ENCODE measurements at places on chromosomes 5 and 9.
A peak's percentile ranks its signal among the peaks of the same experiment; 100 is the strongest.

GRCh38 chr5:95520206-95520605, 34.6 kb downstream of the SKIC3 start:
- H3K27me3 ChIP-seq, result no peaks in the 10 kb centered on the region
- H3K36me3 ChIP-seq, result peaks cover 64% of the 10 kb centered on the region
- no peak overlapping the region for H3K27ac ChIP-seq
- no peaks in the 10 kb centered on the region for H3K4me1 ChIP-seq
- DNase-seq, result no peak

GRCh38 chr5:58341476-58341875, 118.4 kb downstream of the PLK2 start:
- no peaks in the 10 kb centered on the region for H3K27me3 ChIP-seq
- H3K36me3 ChIP-seq, result no peaks in the 10 kb centered on the region
- no peak overlapping the region for H3K27ac ChIP-seq
- no peak overlapping the region for H3K4me3 ChIP-seq
- no peak for DNase-seq

DNA sequence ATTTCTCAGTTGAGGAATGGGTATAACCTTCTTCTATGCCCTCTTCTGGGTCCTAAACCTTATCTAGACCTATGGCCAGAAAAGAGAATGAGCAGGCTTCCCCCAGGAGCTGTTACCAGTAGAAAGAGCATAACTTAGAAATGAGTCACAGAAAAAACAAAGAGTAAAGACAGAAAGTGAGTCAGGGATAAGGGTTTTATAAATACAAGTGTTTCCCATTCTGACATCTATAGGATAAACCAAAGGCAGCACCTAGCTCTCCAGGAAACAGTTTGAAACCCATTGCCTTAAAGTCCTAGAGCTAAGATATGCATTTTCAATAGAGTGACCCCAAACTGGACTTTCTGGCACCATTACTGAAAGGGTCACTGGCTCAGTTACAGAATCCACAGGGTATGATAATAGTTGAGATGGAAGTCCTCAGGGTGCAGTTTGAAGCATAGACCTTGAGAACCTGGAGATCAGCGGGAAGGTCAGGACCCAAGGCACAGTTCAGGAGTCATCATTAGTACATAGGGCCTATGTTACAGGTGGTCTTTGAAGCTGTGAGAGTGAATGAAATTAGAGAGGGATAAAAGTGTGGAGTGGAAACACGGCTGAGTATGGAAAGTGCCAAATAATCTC, 42.7 kb upstream of the LIFR start:
- H3K4me3 ChIP-seq, result no peak overlapping the region
- DNase-seq, result no peak
- H3K4me1 ChIP-seq, result no peaks in the 10 kb centered on the region
- H3K27ac ChIP-seq, result no peak overlapping the region
- peaks cover 33% of the 10 kb centered on the region for H3K27me3 ChIP-seq

- H3K36me3 ChIP-seq, result no peaks in the 10 kb centered on the region
- no peaks in the 10 kb centered on the region for H3K4me1 ChIP-seq
- peaks cover 86% of the 10 kb centered on the region for H3K27me3 ChIP-seq
- H3K27ac ChIP-seq, result no peak overlapping the region
- no peak overlapping the region for H3K4me3 ChIP-seq
These were observed 76.0 kb upstream of the FSTL4 start for GRCh38 chr5:133688391-133688790.

GRCh38 chr5:79772651-79773050, 83.0 kb downstream of the CMYA5 start:
- no peaks in the 10 kb centered on the region for H3K4me1 ChIP-seq
- DNase-seq, result no peak
- H3K27ac ChIP-seq, result no peak overlapping the region
- no peak overlapping the region for H3K4me3 ChIP-seq

- H3K27ac ChIP-seq, result no peak overlapping the region
- no peak overlapping the region for H3K4me3 ChIP-seq
- DNase-seq, result no peak
- H3K27me3 ChIP-seq, result no peaks in the 10 kb centered on the region
These were observed 401.5 kb downstream of the EFNA5 start for GRCh38 chr5:107269256-107269655.

- no peak overlapping the region for H3K4me3 ChIP-seq
- H3K27ac ChIP-seq, result no peak overlapping the region
- H3K36me3 ChIP-seq, result no peaks in the 10 kb centered on the region
- no peak for DNase-seq
- no peaks in the 10 kb centered on the region for H3K4me1 ChIP-seq
- H3K27me3 ChIP-seq, result peaks cover 37% of the 10 kb centered on the region
These were observed 36.2 kb upstream of the PTCH1 start for GRCh38 chr9:95552814-95553546.

GRCh38 chr5:77663090-77663863, 24.8 kb upstream of the OTP start:
- no peak overlapping the region for H3K4me3 ChIP-seq
- no peaks in the 10 kb centered on the region for H3K4me1 ChIP-seq
- no peak overlapping the region for H3K27ac ChIP-seq

DNA sequence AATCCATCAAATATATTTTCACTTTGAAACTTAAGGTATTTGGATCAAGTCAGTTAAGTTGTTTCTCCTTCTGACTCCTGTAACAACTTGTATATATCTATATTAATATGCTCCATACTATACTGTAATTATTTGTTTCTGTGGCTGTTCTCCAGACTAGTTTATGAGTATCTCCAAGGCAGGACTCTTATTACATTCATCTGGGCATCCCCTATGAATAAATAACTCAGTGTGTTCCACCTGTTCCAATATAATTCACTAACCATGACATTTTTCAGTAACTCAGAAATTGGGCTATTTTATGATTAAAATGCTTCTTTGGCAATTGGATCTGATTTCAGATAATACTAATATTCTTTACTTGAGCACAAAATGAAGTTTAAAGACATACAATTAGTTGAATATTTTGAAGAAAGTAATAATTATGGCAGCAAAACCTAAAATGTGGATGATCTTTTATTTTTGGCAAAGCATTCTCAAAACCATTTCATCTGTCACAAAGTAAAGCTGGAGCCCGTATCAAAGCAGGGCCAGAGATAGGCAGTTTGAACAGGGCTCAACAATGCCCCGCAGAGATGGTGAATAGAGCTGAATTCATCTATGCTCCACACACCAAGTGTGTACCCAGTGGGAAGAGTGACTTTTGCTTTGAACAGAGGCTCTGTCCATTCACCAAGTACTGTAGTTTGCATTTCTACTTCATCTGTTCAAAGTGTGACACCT, 314.3 kb downstream of the PDE4D start:
- H3K4me3 ChIP-seq, result no peak overlapping the region
- DNase-seq, result no peak
- H3K36me3 ChIP-seq, result no peaks in the 10 kb centered on the region
- no peaks in the 10 kb centered on the region for H3K4me1 ChIP-seq
- no peak overlapping the region for H3K27ac ChIP-seq

DNA sequence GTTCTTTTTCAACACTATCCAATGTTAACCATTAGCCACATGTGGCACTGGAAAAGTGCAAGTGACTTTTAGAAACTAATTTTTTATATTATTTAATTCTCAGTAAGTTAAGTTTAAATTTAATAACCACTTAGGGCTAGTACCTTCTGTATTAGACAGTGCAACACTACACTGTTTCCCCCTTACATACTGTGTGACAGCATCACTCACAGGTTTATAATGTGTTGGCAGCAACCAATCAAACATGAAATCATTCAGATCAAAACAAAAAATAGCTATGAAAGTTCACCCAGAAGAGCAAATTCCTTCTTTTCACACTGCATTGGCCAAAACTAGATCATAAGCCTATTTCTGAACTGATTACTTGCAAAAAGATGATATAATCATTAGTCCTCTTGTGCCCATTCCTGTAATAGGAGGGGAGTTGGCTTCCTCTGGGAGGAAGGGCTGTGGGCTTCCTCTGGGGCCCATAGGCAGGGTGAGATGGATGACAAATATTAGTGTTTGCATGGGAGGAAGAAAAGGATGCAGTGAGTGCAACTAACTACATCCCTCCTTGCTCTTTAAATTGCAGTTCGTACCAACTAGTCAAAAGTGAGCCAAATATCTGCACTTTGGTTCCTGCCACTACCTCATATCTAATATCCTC, 708.1 kb upstream of the RGMB start:
- no peaks in the 10 kb centered on the region for H3K36me3 ChIP-seq
- no peak overlapping the region for H3K27ac ChIP-seq
- H3K27me3 ChIP-seq, result no peaks in the 10 kb centered on the region
- H3K4me1 ChIP-seq, result no peaks in the 10 kb centered on the region

DNA sequence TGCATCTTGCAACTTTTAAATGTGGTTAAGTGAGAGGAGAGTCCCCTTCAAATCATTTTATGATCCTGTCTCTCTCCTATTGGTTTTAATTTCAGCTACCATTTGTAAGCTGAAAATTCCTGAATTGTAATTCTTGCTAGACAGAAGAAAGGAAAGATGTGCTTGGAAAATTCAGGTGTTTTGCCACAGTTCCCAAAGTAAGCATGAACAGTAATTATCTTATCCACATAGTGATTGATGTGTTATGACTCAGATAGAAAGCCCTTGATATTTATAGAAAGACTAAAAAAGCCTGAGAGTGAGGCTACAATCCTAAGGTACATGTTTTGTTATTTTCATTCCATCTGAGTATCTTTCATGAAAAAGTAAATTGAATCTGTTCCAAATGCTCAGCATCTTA, 492.5 kb downstream of the MAT2B start:
- no peak for DNase-seq
- no peaks in the 10 kb centered on the region for H3K27me3 ChIP-seq
- no peaks in the 10 kb centered on the region for H3K36me3 ChIP-seq
- no peak overlapping the region for H3K4me3 ChIP-seq

- H3K4me3 ChIP-seq, result no peak overlapping the region
- H3K4me1 ChIP-seq, result no peaks in the 10 kb centered on the region
- no peak for DNase-seq
These were observed 764.3 kb downstream of the MTRR start for GRCh38 chr5:8633259-8633658.

- H3K27me3 ChIP-seq, result no peaks in the 10 kb centered on the region
- peaks cover 100% of the 10 kb centered on the region for H3K36me3 ChIP-seq
- H3K4me3 ChIP-seq, result peak overlapping the region; percentile 47
- H3K4me1 ChIP-seq, result peaks cover 50% of the 10 kb centered on the region
- peak overlapping the region; percentile 58 for H3K27ac ChIP-seq
These were observed 9.9 kb downstream of the HNRNPH1 start for GRCh38 chr5:179613460-179614071.

GRCh38 chr5:127685662-127686061, 17.5 kb upstream of the CCDC192 start:
- no peak overlapping the region for H3K27ac ChIP-seq
- no peak overlapping the region for H3K4me3 ChIP-seq
- DNase-seq, result no peak
- H3K27me3 ChIP-seq, result peaks cover 1% of the 10 kb centered on the region
- no peaks in the 10 kb centered on the region for H3K4me1 ChIP-seq

- peaks cover 14% of the 10 kb centered on the region for H3K27me3 ChIP-seq
- peak overlapping the region; percentile 45 for H3K27ac ChIP-seq
- H3K36me3 ChIP-seq, result no peaks in the 10 kb centered on the region
These were observed 14.1 kb downstream of the HSPB3 start for GRCh38 chr5:54469622-54470021.

GRCh38 chr5:132177691-132178149, 49.9 kb downstream of the P4HA2 start:
- DNase-seq, result no peak
- no peaks in the 10 kb centered on the region for H3K27me3 ChIP-seq
- no peak overlapping the region for H3K27ac ChIP-seq
- no peak overlapping the region for H3K4me3 ChIP-seq
- H3K4me1 ChIP-seq, result peaks cover 14% of the 10 kb centered on the region

- peaks cover 3% of the 10 kb centered on the region for H3K36me3 ChIP-seq
- peaks cover 42% of the 10 kb centered on the region for H3K27me3 ChIP-seq
- H3K4me1 ChIP-seq, result no peaks in the 10 kb centered on the region
- no peak overlapping the region for H3K27ac ChIP-seq
These were observed 26.2 kb downstream of the LHX3 start for GRCh38 chr9:136178773-136179075.

GRCh38 chr5:74963407-74963806, 89.0 kb downstream of the GCNT4 start:
- no peak for DNase-seq
- no peaks in the 10 kb centered on the region for H3K36me3 ChIP-seq
- no peaks in the 10 kb centered on the region for H3K4me1 ChIP-seq
- peaks cover 7% of the 10 kb centered on the region for H3K27me3 ChIP-seq

- no peaks in the 10 kb centered on the region for H3K27me3 ChIP-seq
- H3K27ac ChIP-seq, result no peak overlapping the region
- H3K4me1 ChIP-seq, result peaks cover 7% of the 10 kb centered on the region
- no peak for DNase-seq
- no peak overlapping the region for H3K4me3 ChIP-seq
These were observed 234.2 kb upstream of the RFX3 start for GRCh38 chr9:3760031-3760430.
